NCI-H446 (cell line): ENCODE measurements at places on chromosomes 12 and 14.
A peak's percentile ranks its signal among the peaks of the same experiment; 100 is the strongest.

DNA sequence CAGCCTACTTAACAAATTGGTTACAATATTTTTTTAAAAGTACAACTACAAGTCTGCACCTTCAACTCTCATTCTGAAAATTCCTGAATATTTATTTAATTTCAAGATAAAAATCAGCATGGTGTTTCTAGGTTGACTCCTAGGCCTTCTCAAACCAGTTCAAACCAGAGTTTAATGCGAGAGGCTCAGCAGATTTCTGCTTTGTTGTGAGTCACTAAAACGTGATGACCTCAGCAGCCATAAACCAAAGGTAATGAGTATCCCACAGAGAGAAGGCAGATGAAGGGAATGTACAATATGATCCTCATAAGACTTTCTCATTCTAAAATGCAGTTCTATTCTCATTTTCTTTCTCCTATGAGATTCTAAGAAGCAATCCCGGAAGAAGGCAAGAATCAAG is 1.5 kb downstream of the PRDM4 start:
- peak; percentile 25 for DNase-seq

DNA sequence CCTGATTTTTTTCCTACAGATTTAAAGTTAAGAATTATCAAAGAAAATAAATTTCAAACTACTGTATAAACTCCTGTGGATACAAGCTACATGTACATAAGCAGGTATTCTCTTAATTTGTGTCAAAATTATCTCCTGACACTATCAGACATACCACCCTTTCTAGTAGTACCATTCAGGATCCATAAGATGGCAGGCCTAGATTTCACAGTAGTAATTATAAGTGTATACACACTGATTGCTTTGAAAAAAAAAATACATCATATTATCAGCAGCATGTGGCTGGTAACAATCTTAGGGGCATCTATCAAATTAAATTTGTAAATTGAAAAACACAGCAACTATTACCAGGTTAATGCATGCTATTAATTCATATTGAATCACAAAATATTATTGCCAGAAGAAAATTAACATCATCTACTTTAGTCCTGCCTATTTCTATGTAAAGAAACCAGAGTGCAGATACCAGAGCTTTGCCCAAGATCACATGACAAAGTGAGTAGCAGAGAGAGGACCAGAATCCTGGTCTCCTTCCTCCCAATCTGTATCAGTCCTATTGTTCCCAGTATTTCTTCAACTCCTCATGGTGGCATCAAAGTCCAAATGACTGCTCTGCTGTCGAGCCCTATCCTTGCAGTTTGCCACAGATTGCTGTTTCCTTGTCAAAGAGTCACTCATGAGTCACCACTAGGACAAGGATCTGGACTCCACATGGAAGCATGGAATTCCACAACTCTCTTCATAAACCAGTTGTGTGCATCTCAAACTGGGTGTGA is 27.7 kb upstream of the CALM1 start:
- no peak for DNase-seq

- no peak for DNase-seq
Observed at GRCh38 chr12:77031745-77032144, 33.6 kb downstream of the E2F7 start.

GRCh38 chr12:11497995-11498394 is 102.6 kb upstream of the PRB2 start:
- no peak for DNase-seq

DNA sequence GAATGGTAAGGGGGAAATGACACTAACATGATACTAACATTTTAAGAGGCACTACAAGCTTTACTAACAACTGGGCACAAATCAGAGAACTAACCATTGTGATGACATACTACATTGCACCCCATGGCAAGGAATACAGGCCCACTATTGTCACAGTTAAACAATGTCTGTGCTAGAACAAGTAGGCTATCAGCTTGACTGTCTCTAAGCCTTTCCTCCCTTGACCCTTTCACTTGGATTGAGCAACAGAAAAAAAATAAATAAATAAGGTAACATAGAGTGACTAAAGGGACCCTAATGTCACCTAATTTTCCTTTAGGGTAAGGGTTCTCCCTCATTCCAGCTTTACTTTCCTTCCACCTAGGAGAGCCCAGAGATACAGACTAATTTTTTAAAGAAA is 4.4 kb downstream of the SLC38A2 start:
- DNase-seq = no peak

GRCh38 chr12:28189784-28190320 is 404 bp upstream of the CCDC91 start:
- no peak for DNase-seq

GRCh38 chr12:102406033-102406584 is 74.3 kb downstream of the IGF1 start:
- peak; percentile 35 for DNase-seq

DNA sequence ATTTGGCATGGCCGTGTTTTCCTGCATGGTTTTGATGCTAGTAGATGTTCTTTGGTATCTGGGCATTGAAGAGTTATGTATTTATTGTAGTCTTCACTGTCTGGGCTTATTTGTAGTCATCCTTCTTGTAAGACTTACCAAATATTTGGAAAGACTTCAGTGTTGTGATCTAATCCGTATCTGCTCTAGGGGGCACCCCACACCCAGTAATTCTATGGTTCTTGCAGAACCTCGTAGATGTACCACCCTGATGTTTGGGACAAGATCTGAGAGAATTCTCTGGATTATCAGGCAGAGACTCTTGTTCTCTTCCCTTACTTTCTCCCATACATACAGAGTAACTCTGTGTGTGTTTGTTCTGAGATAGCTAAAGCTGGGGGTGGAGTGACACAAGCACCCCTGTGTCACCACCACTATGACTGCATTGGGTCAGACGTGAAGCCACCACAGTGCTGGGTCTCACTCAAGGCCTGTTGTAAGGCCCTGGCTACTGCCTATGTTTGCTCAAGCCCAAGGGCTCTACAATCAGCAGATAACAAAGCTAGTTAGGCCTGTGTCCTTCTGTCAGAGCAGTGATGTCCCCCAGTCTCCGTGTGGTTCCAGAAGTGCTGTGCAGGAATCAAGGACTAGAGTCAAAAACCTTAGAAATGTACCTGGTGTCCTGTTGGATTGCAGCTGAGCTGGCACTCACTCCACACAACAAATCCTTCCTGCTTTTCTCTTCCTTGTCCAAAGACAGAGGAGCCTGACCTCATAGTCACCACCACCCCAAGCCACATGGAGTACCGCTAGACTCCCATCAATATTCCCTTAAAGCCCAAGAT is 9.6 kb downstream of the RDH16 start:
- no peak for DNase-seq

- DNase-seq = peak; percentile 34
Observed at GRCh38 chr12:93802698-93803423, 125.7 kb downstream of the CRADD start.

DNA sequence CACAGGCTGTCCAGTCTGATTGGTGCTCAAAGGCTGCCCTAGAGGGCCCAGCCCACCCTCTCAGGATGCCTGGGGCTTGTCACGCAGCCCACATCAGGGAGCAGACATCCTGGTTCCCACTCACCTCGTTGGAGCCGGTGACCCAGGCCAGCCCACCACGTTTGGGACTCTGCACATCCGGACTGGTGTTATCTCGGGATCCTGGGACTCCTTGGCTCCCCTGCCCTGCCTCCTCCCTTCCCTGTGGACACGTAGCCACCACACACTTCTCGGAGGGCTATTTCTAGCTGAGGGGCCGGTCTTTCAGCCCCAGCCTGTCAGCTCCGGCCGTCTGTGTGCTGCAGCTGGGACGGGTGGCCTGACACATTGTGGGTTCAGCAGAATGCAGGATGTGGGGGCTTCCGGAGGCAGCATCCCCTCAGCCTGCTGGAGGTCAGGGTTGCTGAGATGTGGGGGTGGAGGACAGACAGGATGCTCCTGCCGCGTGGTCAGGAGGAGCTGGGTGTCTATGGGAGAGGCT is 12.8 kb upstream of the FGF23 start:
- DNase-seq = no peak

GRCh38 chr14:47674543-47675465 is 601 bp downstream of the MDGA2 start:
- DNase-seq = no peak

- no peak for DNase-seq
Observed at GRCh38 chr12:13223179-13223804, 26.8 kb downstream of the EMP1 start.

- no peak for DNase-seq
Observed at GRCh38 chr14:73753124-73753886, 39.1 kb upstream of the PNMA1 start.

DNA sequence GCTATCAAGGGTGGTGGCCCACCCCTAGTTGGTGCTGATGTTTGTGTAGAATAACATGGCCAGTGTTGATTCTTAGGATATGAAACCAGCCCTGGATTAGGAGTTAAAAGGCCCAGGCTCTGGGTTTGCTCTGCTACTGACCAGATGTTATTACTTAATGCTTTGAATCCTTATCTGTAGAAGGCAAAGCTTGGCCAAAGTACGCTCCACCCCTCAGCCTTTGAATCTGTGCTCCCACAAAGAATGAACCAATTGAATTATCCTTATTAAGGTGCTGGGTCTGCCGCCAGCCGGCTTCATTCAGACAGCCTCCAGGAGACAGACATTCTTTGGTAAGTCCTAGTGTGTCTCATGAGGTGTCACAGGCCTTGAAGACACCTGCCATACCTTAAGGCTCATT is 41.8 kb downstream of the AKAP3 start:
- no peak for DNase-seq

DNA sequence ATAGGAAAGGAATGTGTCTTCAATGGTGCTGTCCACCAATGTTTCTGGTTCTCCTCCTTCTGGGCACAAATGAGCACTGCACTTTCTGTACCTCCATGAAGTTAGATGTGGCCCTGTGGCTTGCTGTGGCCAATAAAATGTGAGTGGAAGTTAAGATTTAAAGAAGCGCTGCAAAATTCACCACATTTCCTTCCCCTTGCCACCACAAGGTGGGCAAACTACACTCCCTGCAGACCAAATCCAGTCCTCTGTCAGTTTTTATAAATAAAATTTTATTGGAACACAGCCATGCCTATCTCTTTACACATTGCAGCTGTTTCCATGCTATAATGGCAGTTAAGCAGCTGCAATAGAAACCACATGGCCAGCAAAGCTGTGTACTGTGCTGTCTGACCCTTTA is 141.4 kb upstream of the TMPO start:
- DNase-seq = no peak

GRCh38 chr14:71815110-71815509 is 117.1 kb upstream of the RGS6 start:
- DNase-seq = no peak

DNA sequence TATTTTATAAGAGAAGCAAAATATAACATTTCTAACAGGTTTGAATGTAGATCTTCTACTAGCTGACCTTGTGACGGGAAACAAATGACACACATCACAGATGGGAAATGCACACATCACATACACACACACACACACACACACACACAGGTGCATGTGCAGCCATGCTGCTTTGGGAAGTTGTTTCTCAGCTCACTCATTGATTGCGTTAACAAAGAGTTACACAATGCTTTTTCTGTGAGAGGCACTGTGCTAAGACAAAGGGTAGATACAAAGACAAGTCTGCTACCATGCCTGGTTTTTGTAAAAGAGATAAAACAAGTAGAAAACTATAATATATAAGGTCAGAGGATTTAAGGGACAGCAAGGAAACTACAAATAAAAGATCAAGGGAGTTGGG is 1.3 kb upstream of the NR1H4 start:
- DNase-seq = no peak

- DNase-seq = no peak
Observed at GRCh38 chr12:95497031-95497430, 23.1 kb downstream of the METAP2 start.

DNA sequence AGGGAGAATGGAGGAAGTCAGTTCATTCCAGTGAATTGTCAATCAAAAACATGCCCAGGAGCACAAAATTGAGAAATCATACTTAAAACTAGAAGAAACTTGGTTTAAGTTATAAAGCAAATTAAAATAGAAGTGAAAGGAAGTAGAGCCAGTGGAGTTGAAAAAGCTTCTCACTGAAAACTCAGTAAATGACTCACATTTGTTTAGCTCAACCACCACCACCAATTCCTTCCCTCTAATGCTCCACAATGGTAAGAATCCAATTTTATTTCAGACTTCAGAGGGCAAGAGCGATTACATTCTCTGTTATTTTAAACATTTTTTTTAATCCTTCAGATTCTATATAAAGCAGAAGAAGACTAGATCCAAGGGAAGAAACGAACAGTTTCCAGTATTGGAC is 19.4 kb downstream of the UTP20 start:
- no peak for DNase-seq

- DNase-seq = no peak
Observed at GRCh38 chr14:72598306-72598705, 295.6 kb downstream of the DPF3 start.

- no peak for DNase-seq
Observed at GRCh38 chr14:36935976-36936678, 236.3 kb downstream of the SLC25A21 start.

GRCh38 chr12:94299846-94300245 is 151.5 kb downstream of the PLXNC1 start:
- no peak for DNase-seq

DNA sequence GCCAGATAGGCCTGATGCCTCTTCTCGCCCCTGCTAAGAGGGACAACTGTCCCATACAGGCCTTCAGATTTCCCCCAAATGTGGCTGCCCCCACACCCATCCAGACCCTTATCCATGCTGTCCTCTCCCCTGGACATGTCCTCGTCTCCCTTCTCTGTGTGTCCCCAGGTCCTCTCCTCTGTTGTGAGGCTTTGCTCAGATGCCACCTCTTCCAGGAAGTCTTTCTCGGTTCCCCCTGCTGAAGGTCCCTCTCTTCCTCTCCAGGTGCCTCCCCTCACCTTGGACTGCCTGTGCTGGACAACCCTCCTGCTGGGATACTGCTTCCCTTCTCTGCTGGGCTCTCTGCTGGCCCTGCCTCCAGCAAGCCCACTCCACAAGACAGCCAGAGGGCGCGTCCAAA is 33.7 kb downstream of the BEGAIN start:
- no peak for DNase-seq

GRCh38 chr12:104513681-104514080 is 56.9 kb downstream of the CHST11 start:
- DNase-seq = peak; percentile 89

GRCh38 chr12:92469837-92470236 is 233.0 kb upstream of the PLEKHG7 start:
- DNase-seq = no peak

DNA sequence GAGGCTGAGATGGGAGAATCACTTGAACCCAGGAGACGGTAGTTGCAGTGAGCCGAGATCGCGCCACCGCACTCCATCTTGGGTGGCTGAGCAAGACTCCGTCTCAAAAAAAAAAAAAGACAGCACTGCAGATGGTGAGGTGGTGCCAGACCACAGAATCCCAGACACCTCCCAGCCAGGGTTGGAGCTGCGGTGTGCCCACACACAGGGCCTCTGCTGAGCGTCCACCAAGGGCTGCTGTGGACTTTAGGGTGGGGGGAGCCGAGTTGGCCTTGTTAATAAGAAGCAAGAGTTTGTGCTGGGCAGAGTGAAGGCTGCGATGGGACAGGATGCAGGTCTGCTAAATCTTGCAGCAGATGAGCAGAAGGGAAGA is 14.2 kb downstream of the KMT5A start:
- DNase-seq = no peak

DNA sequence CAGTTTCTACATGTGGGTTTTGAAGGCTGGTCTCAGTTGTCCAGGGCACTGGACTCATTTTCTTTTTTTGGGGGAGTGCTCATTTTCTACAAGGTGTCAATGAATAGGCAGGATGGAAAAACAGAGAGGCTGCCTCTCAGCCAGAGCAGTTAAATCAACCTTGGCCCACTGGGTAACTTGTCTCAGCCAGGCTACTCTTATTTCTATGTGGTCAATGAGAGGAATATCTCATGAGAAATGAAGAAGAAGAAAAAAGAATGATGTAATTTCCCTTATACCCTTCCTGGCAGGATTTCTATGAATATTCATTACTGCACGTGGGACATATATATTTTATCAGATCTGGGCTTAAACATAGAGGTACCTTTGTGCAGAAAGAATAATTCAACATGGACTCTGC is 155.2 kb upstream of the E2F7 start:
- DNase-seq = no peak
